ENCODE measurements at places on chromosomes 7 and 10.
A peak's percentile ranks its signal among the peaks of the same experiment; 100 is the strongest.

- DNase-seq, result no peak
Measured at GRCh38 chr7:37540917-37541316, 92.3 kb upstream of the ELMO1 start.

DNA sequence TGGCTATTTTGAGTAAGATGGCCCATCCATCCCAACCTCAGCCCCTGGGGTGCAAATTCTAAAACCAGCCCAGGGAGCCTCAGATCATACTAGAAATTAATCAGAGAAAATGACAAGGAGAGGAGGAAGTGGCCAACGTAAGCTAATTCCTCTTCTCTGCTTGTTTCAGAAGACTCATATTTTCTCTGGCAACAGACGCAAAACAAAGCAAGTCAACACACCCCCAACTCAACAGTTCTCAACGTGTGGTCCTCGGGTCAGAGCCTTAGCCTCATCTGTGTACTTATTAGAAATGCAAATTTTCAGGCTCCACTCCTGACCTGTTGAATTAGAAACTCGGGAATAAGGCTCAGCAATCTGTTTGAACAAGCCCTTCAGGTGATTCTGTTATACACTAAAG is 413.9 kb upstream of the AUTS2 start:
- DNase-seq, result peak; percentile 17

DNA sequence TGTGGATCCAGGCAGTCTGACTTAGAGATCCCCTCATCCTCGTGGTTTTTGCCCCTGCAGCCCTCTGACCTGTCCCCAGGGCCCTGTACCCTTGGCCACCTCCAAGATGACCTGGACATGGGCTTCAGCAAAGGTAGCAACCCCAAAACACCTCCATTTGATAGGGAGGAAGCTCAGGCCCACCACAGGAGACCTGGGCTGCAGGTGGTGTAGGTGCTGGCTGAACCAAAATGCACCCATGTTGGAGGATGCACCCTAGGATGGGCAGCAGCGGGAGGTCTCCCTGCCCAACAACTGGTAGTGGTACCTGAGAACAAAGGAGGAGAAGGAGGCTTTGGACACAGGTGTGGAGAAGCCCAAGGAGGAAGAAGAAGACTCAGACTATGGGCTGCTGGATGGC is 188.7 kb downstream of the ZNF716 start:
- no peak for DNase-seq

DNA sequence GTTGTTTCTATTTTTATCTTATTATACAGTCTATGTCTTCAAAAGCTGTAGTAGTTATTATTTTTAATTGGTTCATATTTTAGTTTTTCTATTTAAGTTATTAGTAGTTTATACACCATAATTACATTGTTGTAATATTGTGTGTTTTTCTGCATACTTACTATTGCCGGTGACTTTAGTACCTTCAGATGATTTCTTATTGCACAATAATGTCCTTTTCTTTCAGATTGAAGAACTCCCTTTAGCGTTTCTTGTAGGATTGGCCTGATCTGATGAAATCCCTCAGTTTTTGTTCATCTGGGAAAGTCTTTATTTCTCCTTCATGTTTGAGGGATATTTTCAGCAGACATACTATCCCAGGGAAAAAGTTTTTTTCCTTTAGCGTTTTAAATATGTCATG is 74.3 kb upstream of the CREB5 start:
- DNase-seq, result no peak

GRCh38 chr7:84677117-84677732 is 482.6 kb upstream of the SEMA3A start:
- no peak for DNase-seq

GRCh38 chr7:24119852-24120251 is 164.1 kb upstream of the NPY start:
- no peak for DNase-seq

DNA sequence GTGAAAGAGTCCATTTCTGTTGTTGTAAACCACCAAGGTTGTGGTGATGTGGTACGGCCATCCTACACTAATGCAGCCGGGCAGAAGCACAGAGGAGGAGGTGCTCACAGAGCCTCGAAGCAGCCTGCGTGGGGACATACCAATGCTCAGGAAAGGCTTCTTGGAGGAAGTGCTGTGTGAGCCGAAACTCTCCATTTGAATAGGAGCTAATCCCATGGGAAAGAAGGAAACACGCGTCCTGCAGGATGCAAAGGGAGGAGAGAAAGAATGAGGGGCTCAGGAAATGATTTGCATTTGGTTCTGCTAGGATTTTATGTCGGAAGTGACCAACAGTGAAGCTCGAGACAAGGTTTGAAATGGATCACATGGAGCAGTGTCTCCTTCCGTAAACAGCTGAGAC is 477.9 kb upstream of the ANKRD30A start:
- no peak for DNase-seq

DNA sequence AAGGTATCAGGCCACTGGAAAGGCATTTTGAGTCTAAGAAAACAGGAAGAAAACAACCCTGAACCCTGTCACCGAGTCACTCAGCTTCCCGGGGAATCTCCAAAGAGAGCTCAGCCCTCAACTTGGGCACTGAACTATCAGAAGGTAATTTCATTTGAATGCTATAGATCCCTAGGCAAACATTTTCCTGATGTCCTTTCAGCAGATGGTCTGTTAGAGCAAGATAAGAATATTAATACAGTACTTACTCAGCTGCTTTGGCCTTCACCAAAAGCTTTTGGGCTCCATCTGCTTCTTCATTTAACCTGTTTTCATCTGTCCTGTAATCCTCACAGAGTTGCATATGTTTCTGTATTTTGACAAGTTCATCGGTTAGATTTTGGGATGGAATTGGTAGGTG is 34.2 kb upstream of the LAMB1 start:
- DNase-seq, result no peak

DNA sequence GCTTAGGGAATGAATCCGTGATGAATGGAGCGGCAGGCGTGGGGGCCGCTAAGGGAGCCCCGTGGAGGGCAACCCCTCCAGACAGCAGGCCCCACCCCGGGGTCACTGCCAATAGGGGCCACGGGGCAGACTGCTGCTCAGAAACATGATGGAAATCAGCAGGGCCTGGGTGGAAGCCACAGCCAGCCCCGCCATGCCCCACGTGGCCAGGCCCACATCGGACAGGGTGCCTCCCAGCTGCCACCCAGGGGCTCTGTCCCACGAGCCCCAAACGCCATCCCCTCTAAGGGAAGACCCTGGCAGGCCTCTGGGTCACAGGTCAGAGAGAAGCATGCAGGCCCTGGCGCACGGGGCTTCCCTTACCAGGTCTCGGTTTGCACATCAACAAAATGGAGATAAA is 28.4 kb downstream of the TNRC18 start:
- DNase-seq, result no peak

- no peak for DNase-seq
Measured at GRCh38 chr10:100319707-100320402, 10.2 kb downstream of the PKD2L1 start.

GRCh38 chr10:55881588-55881987 is 479.5 kb downstream of the ZWINT start:
- no peak for DNase-seq

DNA sequence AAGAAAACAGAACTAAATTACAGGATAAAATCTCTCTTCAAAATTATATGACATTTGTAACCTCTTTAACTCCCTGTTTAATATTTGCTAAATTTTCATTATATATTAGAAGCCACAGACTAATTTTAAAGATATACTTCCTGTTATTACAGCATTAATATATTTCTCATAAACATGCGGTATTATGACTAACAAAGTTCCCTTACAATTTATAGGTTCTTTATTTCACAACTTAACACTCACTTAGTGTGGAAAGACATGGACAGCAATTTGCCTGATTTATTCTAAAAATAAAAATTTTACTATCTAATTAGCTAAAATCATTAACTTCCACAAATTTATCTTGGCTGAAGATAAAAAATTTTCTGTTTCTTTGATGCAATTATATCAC is 29.0 kb downstream of the CTNNA3 start:
- DNase-seq, result no peak

GRCh38 chr7:158121441-158122045 is 466.1 kb downstream of the PTPRN2 start:
- no peak for DNase-seq

DNA sequence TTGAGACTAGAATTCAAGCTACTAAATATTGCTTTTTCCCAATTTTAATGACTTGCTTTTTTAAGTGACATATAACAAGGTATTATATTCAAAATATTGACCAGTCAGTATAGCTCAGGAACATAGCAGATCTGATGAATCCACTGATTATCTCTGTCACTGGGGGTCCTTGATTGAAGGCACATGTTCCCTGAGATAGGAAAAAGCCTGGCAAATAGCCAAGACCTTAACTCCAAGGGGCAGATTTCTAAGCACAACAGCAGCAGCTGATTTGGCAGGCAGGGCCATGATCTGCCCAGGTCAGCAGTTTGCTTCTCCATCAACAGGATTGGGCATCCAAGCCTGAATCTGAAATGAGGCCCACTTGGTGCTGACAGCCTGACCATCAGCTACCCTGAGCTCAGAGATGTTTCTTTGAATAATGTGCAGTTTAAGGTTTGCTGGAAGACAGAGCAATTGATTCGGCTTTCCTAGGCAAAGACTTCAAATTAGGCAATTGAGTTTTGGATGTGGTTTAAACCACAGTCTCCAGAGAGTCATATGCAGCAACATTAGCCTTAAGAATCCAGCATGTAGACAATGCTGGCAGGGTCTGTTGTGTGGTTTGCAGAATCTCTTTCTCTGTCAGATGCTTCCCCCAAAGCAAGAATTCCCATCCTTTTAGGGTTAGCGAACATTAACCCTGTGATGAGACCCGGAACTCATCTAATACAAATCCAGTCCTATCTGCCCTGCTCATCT is 352.6 kb downstream of the ADRA2A start:
- DNase-seq, result peak; percentile 29

DNA sequence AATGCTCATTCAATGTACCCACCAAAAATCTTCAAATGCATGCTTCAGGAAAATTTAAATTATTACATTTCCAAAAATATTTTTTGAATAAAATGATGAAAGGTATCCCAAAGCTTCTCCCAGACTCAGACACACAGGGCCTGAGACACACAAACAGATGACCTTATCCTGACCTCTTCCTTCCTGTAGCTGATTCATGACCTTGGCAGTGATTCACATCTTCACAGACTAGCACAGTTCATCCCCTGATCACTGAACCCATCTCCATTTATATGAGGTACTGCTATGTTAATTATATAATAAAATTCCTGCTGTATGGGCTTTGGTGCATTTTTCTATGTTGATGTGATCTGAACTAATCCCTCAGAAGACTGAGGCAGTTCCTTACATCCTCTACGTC is 265.0 kb upstream of the GLI3 start:
- peak; percentile 89 for DNase-seq

DNA sequence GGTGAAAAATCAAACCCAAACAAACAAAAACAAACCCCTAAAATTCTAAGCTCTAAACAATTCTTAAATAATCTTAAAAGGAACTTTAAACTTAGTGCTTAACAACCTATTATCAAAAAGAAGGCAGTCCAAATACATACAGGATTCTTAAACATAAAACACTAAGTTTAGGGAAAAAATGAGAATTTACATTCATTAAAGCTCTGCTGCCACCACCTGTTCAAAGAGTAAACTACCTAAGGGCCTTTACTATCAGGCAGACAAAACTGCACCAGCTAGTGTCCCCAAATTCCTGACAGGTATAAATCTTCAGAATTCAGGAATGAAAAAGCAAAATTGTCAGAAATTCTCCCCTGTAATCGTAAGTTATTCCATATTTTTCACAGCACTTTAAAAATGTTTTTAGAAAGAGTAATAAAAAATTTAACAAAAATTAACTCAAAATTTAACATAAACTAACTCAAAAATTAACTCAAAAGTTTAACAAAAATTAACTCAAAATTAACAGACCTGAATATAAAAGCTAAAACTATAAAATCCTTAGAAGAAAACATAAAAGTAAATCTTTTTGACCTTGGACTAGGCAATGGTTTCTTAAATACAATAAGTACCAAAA is 55.1 kb downstream of the PDZD8 start:
- DNase-seq, result peak; percentile 17

DNA sequence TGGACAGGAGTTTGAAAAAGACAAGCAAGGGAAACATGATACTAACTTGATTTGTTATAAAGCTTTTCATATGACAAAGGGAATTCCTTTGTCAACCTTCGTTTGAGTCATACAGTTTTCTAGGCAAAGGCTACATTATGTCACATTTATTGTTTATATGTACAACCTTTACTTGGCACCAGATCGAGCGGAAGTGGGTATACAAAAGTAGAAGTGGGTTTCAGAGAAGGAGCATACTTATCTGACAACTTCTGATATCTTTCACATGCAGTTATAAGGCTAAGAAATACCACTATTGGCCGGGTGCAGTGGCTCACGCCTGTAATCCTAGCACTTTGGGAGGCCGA is 11.0 kb downstream of the STMP1 start:
- peak; percentile 52 for DNase-seq

GRCh38 chr7:14321947-14322346 is 332.5 kb upstream of the ETV1 start:
- no peak for DNase-seq

DNA sequence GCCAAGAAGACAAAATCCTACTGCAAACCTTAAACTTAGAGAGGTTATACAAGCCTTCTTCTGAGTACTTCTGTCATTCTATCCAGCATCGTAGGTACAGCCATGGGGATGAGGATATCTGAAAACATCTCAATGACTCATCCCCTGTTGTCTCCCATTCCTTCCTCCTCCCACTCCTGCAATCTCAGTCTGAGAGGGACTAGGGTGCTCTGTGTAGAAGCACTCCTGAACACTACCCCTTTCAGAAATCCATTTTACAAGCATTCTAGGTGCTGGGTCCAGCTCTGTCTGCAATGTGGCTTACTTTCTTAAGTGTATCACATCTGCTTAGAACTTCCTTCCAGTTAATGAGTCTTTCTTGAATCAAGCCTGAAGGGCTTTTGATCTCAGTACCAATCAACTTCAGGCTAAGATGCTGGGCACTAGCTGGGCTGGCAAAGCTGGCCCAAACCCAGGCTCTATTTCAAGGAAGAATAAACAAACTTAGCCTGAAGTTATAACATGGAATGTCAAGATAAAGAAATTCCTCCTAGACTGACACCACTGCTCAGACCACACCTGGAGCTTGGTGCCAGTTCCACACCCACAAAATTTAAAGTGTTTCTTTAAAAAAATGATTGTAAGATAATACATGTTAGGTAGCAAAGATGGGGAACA is 270.3 kb upstream of the AOAH start:
- no peak for DNase-seq

GRCh38 chr10:44696496-44696895 is 214.6 kb upstream of the TMEM72 start:
- DNase-seq, result peak; percentile 93

GRCh38 chr7:118222591-118222990 is 1.9 kb upstream of the ANKRD7 start:
- no peak for DNase-seq

DNA sequence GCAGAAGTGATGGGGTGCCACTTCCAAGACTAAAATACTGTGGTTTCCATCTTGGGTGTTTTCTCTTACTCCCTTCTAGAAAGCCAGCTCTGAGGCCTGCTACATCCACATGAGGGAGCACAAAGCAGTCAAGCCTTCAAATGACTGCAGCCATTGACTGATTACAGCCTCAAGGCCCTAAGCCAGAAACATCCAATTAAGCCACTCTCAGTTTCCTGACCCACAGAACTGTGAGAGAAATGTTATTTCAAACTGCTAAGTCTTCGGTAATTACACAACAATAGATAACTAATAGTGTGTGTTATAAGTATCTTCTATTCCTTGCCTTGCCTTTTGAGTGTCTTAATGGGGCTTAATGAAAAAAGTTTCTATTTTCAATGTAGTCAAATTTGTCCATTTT is 24.8 kb downstream of the BRAF start:
- DNase-seq, result no peak
